Suppressor macrophage treated with lipopolysaccharide for 1 hour (primary cell): ENCODE measurements at places on chromosomes 4 and X.

- DNase-seq: no peak
Measured at GRCh38 chr4:41192136-41192535, 22.2 kb downstream of the APBB2 start.

GRCh38 chr4:15163284-15163645, 161.0 kb downstream of the CPEB2 start:
- no peak for DNase-seq

GRCh38 chr4:18291256-18291655, 269.7 kb upstream of the LCORL start:
- DNase-seq: no peak

DNA sequence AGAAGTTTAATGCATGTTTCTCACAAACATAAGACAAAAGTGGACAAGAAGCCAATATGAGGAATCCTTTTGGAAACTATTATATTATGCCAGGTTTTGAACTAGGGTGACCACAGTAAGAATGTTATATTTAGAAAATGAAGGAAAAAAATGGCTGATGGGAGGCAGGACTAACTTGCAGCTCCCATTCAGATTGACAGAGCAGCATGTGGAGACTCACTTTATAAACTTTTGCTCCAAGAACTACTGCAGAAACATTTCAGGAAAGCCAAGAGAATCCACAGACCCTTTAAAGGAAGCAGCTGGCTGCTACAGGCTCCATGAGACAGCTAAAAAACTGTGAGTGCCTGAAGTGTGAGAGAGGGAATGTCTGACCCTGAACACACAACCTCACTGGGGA, 738.6 kb upstream of the GRIA3 start:
- DNase-seq: no peak

GRCh38 chr4:73053076-73053475, 16.4 kb downstream of the COX18 start:
- no peak for DNase-seq

- peak; percentile 18 for DNase-seq
Measured at GRCh38 chrX:108584617-108585211, 145.1 kb downstream of the COL4A5 start.

DNA sequence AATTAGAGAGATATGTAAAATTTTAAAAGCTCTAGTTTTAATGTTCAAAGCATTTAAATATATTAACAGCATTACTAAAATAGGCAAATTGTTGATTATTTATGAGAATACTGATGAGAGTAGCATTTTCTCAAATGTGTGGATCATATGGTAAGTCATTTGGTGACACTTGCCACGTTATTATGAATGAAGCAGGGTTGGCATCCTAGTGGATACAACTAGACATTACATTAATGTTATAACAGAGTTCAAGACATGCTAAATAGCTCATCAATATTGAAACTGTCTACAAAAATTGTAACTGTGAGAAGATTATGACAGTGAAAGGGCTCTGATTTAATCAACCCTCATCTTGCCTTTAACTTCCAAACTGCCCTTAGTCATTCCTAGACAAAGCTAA, 171.1 kb downstream of the PDGFC start:
- no peak for DNase-seq

GRCh38 chr4:9765091-9765490, 16.3 kb upstream of the DRD5 start:
- DNase-seq: peak; percentile 47

DNA sequence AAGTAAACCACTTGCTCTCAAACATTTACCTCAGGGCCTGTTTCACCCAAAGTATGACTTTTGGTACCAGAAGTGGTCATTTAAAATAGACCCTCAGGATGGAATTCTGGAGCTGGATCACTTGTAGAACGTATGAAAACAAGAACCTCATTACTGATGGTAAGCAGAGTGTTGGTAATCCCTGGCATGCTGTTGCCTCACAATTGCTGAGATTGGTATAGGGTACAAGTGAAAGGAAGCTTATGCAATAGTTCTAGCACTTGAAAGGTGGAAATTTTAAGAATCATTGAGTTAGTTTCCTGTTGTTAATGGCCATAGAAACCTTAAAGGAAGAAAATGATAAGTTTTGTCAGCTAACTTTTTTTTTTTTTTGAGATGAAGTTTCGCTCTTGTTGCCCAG, 22.3 kb upstream of the THOC2 start:
- no peak for DNase-seq

DNA sequence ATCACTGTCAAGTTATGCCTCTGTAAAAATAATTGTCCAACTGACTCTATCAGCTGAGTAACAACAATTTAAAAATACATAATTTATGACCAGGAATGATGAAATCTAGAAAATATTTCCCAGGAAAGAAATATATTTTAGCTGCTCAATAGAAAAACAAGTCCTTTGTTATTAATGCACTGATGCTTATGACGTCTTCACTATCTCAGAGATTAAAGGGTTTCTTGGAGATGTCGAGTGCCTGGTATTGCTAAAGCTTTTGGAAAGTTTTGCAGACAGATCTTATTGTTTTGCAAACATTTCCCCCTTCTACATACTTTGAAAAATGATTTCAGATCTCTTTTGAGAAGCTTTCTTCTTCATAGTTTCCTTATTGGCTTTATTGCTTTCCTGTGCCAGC, 154.6 kb upstream of the RPS6KA3 start:
- no peak for DNase-seq

DNA sequence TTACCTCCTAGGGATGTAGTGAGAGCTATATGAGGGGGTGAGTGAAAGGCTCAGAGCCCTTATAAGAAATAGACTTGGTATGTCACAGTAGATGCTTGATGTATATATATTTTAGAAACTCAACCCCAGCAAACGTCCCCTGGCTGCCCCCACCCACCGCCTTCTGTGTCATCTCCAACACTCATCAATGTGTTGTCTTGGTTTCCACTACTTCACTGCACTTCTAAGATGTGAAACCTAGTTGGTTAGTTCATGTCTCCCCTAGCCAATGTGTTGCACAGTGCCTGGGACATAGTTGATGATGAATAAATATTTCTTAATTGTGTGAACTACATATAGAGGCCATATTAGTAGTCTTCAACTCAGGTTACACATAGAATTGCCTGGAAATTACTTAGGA, 4.4 kb downstream of the FGFBP2 start:
- peak; percentile 36 for DNase-seq

GRCh38 chr4:157447195-157447594, 226.7 kb downstream of the GRIA2 start:
- no peak for DNase-seq

DNA sequence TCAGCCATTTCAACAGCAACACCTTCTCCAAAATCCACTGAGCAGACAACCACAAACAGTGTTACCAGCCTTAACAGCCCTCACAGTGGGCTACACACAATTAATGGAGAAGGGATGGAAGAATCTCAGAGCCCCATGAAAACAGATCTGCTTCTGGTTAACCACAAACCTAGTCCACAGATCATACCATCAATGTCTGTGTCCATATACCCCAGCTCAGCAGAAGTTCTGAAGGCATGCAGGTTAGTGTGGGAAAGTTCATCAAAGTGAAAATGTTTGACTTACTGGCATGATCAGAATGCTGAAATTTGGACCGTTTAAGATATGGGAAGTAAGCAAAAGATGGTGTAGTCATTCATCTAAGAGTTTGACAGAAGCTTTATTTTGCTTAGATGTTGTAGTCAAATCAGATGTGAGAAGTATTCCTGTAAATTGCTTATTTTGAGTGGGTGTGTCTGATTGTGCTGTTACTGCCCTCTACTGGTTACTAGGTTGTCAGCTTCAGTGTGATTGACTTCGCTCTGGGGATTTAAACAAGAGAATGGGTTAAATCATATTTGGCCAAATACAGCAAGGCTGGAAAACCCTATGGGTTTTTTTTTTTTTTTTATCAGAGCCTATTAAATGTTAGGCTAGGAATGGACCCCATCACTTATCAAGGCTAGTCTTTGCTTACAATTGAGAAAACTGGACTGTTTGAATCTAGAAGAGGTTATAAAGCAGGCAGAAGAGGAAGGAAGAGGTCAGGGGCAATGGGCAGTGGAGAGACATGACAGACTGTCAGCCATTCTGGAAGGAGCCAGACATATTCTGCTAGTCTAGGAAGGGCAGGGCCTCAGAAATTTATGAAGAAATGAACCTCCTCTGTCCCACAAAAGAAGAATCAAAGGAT, 130.3 kb downstream of the DIPK2B start:
- peak; percentile 91 for DNase-seq

DNA sequence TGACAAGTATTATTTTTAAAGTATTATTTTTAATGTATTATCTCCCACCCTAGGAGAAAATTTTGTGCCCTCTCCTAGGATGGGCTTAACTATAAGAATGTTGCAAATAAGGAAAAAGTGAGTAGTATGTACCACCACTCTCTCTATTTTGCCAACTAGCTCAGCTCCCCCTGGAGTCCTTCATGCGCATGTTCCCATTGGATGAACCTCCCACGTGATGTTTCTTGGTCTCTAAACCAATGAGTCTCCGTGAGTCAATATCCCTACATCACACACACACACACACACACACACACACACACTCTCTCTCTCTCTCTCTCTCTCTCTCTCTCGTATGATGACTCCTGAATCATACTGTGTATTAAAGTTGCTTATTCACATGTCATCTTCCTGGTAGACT, 129.7 kb upstream of the ZFP42 start:
- DNase-seq: no peak

DNA sequence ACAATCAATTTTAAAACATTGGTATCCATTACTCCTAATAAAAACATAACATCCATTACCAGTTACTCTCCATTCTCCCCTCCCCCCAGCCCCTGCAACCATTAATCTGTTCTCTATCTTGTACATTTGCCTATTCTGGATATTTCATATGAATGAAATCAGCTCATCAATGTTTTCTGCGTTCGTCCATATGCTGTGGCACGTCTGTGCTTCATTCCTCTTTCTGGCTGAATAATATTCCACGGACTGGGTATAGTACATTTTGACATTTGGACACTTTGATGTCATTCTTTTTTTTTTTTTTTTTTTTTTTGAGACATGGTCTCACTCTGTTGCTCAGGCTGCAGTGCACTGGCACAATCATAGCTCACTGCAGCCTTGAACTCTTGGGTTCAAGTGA, 5.2 kb downstream of the DNASE1L1 start:
- DNase-seq: no peak

- DNase-seq: no peak
Measured at GRCh38 chr4:13162886-13163285, 321.3 kb downstream of the RAB28 start.

DNA sequence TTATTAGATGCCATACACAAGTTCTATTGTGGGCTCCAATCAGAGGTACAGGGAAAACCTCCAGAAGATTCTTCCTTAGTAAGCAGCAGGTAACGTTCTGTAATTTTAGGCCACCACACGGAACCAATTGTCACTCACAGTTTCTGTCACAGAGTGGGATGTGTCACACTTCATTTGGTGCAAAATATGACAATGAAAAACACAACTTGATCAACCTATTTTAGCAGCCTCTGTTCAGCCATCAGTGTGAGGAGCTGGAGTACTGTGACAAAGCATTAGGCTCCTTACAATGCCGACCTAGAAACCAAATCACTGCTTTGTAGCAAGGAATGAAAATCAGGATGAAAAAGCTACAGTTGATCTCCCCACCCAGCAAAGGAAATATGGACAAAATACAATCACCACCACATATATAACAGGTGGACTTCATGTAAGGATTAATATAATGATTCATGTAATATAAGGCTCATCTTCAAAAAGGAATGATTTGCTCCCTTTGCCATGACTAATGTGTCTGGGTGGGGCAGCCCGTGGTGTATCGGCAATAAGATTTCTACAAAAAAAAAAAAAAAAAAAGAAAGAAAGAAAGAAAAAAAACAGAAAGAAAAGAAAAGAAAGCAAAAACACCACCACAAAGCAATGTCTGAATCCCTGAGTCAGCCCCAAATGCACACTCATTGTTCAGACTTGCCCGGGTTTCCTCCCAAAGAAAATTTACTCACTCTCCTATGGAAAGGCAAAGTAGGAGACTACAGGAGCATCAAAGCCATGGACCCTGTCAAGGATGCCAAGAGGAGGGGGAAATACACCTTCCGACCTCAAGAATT, 36.0 kb downstream of the SLC9A7 start:
- no peak for DNase-seq

DNA sequence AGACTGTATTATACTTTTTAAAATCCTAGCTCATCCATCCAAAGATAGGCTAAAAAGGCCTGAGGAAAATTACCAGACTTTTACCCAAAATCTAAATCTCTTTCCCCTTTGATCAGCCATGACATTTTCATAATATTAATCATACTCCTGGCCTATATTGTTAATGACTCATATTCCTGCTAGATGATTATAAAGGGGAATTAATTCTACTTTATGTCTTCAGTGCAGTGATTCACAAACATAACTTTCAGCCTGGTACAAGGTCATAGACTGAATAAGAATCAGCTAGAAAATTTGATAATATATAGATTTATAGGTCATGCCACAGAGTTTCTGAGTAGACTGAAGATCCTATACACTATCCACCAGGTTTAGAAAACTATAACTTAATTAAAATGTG, 1905.4 kb downstream of the C4orf33 start:
- DNase-seq: no peak

GRCh38 chrX:131405497-131405896, 116.4 kb upstream of the IGSF1 start:
- no peak for DNase-seq

DNA sequence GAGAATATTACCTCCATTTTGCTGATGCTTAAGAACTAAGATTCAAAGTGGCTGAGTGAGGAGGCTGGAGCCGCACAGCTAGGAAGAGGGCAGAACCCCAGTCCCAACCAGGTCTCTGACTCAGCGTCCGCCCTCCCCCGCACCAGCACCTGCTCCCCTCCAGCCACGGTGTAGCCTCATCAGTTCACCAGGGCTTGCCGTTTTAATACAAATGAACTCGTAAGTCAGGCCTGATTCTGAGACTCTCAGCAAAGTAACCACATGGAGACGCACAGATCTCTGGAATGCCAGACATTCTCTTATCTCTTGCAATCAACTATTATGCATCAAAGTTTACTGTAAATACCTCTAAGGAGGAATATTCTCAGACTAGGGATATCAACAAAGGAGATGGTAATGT, 52.4 kb downstream of the ENPP6 start:
- peak; percentile 14 for DNase-seq

- no peak for DNase-seq
Measured at GRCh38 chr4:138595171-138595570, 353.0 kb upstream of the SLC7A11 start.

DNA sequence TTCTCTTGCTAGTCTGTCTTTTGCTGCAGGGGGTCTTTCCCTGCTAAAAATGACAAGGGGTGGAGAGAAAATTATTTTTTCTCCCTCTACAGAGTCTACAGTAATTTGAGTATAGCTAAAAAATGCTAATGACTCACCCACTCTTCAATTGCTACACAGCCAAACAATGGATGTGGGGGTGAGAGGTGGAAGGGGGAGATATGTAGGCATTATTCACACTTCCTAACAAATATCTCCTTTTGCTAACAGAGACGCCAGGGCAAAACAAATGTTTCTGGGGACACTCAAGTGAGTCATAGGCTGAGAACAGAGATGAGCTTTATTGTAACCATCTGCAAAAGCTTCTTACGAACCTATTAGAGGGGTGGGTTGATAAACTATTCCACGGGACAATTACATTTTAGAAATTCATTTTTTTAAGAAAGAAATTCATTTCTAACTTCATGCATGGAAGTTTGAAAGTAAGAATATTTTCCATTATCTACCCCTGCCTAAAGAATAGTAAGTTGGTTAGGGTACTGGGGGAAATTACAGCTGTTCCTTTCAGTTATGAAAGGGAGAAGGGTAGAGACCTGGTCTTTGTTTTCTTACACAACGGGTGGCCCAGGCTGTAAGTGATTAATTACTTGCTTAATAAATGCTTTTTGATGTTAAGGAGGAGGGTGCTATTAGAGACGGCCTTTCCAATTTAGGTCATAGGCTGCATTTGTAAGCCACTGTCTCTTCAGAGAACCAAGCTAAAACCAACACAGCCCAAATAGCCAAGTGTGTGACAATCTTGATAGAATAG, 12.8 kb downstream of the SCD5 start:
- peak; percentile 49 for DNase-seq
